ENCODE measurements at places on chromosomes 6 and 20. TPM values are rescaled to one million over a fixed set of nuclear protein-coding genes. Genes with fewer than 3 reads are reported as not detected.

Gene MTFR2
- polyA plus RNA-seq, result 9.2 TPM

Gene ELOVL2
- polyA plus RNA-seq, result 0.49 TPM

DNA sequence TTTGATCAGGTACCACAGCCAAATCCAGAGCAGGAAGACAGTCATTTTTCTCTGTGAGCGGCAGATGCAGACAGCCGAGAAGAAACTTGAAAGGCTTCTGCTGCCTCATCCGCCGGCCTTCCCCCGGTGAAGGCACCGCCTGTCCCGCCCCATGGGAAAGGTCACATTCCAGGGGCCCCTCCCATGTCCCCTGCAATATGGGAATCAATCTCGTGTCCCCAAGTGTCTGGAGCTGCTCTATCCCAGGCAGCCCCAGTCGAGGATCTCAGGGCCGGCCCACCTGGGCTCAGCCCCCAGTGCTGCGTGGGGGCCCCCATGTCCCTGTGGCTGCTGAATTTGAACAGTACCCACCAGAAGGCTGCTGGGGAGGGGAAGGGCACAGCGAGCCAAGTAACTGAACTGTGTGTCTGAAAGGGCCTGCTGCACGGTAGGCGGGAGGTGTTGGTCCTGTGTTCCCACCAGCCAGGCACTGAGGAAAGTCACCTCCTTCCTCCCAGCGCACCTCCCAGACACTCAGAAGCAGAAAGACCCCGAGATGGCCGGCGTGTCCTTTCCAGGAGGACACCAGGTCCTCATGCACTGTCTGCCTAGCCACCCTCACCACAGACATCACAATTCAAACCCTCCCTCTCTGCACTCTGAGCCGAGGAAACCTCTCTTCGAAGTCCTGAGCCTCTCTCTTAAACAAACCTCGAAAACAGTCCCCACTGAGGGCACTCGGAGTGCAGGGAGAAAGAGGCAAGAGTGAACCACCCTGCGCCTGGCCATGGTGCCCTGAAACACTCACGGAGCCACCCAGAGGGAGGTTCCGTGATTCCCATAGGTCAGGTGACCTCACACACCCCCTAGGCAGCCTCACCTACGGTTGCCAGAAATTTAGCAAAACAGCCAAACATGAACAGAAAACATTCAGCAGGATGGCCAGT, 99.3 kb downstream of the PSMB1 start:
- DNase-seq, result no peak
- H3K4me1 ChIP-seq, result no peaks in the 10 kb centered on the region
- H3K27ac ChIP-seq, result no peak overlapping the region
- H3K4me3 ChIP-seq, result no peak overlapping the region

GRCh38 chr6:162736961-162737360, 9.2 kb downstream of the PACRG start:
- DNase-seq, result no peak
- H3K4me3 ChIP-seq, result no peak overlapping the region

GRCh38 chr6:170459451-170459850, 93.7 kb downstream of the PSMB1 start:
- no peak overlapping the region for H3K27ac ChIP-seq
- peak overlapping the region; percentile 27 for H3K4me3 ChIP-seq
- no peaks in the 10 kb centered on the region for H3K27me3 ChIP-seq
- H3K4me1 ChIP-seq, result no peaks in the 10 kb centered on the region
- H3K36me3 ChIP-seq, result no peaks in the 10 kb centered on the region

Data from SK-N-SH (cell line).